ENCODE measurements at places on chromosomes 2 and 18. TPM values are rescaled to one million over a fixed set of nuclear protein-coding genes. Genes with fewer than 3 reads are reported as not detected.

Gene FAM98A
- polyA plus RNA-seq = 37.9 TPM

Gene SULT1C2
- polyA plus RNA-seq = not detected

Gene FAM237A
- not detected for polyA plus RNA-seq

Gene MGAT4A
- 8.3 TPM for polyA plus RNA-seq

Gene NLRC4
- polyA plus RNA-seq = not detected

Gene GREB1
- polyA plus RNA-seq = 11.3 TPM

Gene MYO3B
- polyA plus RNA-seq = not detected

Measured in brain (organoid and tissue), 16 donors.